Activated CD4-positive, alpha-beta T cell treated with anti-CD3 and anti-CD28 coated beads for 48 hours (primary cell): ENCODE measurements at places on chromosomes 1 and 21.

DNA sequence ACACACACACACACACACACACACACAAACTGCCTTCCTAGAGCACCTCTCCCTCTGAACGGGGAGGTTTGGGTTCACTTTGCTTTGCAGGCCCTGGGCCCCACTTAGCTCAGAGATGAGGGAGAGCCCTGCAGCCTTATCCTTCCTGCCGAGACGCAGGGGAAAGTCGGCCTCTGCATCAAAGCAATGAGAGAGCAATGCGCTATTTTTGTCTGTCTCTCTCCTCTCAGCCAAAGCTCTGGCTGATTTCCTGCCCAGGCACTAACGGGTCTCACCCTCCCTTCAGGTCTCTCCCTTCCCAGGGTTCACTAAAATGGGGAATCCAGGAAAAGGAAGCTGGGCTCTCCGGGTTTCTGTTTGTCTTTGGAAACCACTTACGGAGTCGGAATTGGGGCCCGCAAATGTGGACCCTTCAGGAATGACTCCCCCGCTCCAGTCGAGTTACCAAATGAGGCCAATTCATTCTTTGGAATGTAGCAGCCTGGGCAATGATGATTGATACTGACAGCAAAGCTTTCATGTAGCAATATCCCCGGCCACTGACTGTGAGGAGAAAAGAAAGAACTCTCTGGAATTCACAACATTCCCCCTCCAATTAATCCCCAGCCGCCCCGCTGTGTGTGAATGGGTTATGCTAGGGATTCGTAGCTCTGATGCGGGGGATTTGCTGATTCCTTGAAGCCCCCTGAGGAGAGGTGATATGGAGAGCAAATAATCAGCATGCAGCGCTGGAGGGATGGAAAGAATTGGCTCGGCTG, 61.5 kb upstream of the WLS start:
- DNase-seq, result no peak

DNA sequence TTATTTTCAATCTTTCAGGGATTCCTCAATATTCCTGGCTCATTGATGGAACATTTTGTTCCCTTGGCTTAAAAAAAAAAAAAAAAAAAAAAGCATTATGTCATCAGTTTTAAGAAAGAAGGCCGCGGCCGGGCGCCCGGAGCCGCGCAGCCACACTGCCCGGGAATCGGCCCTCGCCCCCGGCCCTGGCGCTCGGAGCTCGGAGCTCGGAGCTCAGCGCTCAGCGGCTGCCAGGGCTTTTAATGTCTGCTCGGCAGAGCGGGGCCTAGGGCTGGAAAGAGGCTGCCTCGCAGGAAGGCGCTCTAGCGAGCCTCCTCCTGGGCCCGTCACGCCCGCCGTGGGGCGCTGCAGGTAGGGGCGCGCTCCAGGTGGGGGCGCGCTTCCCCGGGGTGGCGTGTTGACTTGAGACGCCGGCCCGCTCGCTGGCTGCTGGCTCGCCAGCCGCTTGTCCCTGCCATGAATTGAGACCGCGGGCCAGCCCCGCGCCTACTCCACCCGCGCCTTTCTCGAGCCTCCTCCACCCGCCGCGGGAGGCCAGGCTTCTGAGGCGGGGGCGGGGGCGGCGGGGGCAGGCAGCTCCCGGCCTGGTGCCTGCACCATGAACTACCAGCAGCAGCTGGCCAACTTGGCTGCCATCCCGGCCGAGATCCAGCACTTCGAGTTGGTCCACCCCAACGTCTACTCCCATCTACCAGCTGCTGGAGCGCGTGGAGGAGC, 5.4 kb upstream of the TDRD5 start:
- peak; percentile 43 for DNase-seq

GRCh38 chr1:59238333-59238934, 58.5 kb upstream of the FGGY start:
- no peak for DNase-seq

GRCh38 chr1:33328817-33329216, 7.9 kb upstream of the A3GALT2 start:
- DNase-seq, result no peak

GRCh38 chr1:114342376-114342775, 168.6 kb downstream of the TRIM33 start:
- DNase-seq, result peak; percentile 20

DNA sequence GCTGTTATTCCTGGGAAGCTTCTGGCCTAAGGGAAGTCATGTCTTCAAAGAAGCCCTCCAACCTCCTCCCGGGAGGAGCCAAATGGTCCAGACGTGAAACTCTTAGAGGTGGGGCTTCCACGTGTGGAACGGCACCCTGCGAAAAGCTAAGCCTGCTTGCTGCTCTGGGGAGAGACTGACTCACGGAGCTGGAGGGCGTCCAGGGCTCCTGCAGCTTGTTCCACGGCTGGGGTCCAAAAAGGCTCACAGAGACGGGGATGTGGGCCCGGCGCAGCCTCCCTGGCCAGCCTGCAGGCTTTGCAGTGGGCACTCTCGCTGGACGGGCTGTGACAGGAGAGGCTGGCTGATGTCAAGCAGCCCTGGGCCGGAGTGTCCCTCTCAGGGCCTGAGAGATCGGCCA, 105.1 kb downstream of the COLGALT2 start:
- no peak for DNase-seq

DNA sequence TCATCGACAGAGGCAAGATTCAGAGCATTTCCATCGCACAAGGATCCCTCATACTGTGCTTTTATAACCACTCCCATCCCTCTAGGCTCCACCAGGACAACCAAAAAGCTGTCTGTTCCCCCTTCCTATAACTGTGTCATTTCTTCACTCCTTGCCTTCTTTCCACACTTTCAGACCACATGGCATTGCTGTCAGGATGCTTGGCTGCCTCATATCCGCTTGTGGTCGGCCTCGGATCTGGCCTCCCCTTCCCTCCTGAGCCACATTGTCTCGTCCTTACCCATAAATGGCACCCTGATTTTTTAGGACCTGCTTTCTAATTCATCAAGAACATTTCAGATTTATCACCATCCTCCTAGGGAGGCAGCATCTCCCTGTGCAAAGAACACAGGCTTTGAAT, 80.5 kb downstream of the HIVEP3 start:
- DNase-seq, result no peak

DNA sequence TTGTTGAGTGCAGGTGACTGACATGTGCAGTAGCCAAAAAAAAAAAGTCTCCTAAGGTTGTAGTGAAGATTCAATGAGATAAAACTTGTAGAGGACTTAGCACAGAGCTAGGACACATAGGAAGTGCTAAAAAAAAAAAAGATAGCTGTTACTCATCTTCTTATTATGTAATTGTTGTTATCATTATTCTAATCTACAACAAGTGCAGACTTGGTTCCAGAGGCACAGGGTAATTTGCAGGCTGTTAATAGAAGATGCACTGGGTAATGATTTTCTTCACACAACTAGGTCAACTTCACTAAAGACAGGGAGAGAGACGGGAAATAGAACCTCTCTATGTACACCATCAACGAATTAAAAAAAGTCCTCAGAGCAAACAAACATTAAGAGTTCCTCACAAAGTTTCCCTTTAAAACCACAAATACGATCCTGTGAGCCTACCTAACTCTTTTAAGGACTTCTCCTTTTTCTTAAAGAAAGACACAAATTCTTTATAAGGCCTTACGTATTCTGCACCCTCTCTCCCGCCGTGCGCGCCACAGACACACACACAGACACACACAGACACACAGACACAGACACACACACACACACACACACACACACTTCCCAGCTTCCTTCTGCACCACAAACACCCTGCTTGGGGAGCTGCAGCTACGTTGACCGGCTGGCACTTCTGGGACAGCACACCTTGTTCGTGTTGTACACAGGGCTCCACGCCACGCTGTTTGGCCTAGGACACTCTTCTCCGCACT, 49.8 kb upstream of the GADD45A start:
- DNase-seq, result no peak

GRCh38 chr1:115983584-115983983, 7.3 kb downstream of the SLC22A15 start:
- no peak for DNase-seq

GRCh38 chr1:118948846-118949245, 39.3 kb downstream of the TBX15 start:
- DNase-seq, result no peak

DNA sequence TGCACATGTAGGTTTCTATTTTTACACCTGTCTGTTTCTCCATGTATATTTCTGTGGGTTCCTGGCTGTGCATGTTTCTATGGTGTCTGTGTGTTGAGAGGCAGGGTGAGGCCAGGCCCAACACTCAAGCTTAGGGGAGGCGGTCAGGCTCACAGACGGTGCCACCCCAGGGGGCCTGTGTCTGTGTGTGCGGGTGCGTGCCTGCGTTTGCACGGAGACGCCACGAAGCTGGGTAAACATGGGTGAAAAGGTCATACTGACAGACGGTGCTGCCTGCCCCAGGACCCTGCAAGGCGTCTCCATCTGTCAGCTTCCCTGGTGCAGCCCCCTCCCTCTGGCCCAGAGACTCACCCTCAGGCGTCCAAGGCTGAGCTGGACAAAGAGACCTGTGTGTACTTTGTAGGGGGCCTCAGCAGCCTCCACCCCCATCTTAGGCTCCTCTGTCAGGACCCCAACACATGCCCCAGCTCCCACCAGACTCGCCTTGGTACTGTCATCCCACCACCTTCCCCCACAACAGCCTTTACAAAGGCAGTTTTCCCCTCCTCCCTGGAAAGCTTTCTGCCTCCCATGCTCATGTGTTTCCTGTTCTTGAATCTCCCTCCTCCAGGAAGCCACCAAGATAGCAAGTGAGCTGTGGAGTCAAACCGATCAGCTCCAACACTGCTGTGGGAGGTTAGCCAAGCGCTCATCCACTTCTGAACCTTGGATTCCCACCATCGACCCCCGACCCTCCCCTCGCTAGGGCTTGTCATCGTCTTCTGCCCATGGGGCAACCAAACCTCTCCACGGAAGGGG, 34.1 kb downstream of the PTPRF start:
- no peak for DNase-seq

GRCh38 chr1:202143011-202143767, 1.3 kb downstream of the ARL8A start:
- peak; percentile 26 for DNase-seq

- no peak for DNase-seq
Measured at GRCh38 chr1:24884751-24885150, 45.3 kb downstream of the RUNX3 start.

GRCh38 chr1:90045853-90046563, 51.1 kb downstream of the ZNF326 start:
- peak; percentile 42 for DNase-seq

GRCh38 chr1:197994907-197995407, 77.8 kb downstream of the LHX9 start:
- DNase-seq, result no peak

DNA sequence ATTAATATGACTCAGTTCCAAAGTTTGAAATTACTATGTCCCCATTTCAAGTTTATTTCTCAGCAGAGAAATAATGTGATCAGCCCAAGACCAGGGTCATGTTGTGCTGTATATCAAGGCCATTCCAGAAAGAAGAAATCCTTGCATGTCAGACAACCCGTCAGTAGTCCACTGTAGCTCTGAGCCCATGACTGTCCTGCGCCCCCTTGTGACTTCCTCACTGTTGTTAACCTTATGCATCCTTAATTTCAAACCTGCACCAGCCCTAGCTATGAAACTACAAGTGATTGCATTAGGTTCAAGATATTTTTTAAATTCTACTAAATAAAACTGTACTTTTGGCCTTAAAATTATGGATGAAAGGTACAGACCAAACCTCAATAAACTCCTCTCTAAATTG, 133.0 kb downstream of the LRRC7 start:
- no peak for DNase-seq

DNA sequence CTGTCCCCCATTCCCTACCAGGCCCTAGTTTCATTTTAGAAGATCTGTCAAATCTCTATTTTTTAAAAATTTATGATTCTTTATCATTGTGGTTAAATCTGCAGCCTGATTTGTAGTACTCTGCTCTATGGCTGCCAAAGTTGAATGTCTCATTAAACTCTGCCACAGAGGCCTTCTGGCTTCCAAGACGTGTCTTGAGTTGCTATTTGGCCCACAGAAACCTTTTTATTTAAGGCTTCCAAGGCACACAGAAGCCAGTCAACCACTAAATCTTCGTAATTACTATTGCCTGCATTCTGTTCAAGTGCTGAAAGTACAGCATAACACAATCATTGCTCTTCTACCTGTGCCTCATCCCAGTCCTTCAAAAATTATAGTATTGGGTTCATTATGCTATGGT, 971.0 kb downstream of the NCAM2 start:
- DNase-seq, result no peak

- no peak for DNase-seq
Measured at GRCh38 chr1:56370513-56370912, 208.8 kb downstream of the PLPP3 start.

GRCh38 chr1:212315907-212316306, 30.7 kb downstream of the PPP2R5A start:
- DNase-seq, result no peak

DNA sequence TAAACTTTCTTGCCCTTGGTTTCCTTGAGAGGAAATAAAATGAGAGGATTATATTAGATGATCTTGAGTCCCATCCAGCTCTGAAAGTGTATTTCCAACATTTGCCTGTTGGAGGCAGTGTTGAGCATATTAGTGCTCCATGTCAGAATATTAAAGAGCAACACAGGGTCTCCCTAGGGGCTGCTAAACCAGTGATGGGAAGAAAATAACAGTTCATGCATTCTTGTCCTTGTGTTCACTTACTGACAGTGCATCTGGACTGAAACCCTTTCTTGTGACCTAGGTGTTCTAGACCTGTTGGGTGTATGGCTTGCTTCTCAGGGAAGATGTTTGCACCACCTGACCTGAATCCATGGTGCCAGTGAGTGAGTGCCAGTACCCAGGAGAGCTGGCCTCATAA, 124.7 kb upstream of the KIAA0040 start:
- DNase-seq, result peak; percentile 44

DNA sequence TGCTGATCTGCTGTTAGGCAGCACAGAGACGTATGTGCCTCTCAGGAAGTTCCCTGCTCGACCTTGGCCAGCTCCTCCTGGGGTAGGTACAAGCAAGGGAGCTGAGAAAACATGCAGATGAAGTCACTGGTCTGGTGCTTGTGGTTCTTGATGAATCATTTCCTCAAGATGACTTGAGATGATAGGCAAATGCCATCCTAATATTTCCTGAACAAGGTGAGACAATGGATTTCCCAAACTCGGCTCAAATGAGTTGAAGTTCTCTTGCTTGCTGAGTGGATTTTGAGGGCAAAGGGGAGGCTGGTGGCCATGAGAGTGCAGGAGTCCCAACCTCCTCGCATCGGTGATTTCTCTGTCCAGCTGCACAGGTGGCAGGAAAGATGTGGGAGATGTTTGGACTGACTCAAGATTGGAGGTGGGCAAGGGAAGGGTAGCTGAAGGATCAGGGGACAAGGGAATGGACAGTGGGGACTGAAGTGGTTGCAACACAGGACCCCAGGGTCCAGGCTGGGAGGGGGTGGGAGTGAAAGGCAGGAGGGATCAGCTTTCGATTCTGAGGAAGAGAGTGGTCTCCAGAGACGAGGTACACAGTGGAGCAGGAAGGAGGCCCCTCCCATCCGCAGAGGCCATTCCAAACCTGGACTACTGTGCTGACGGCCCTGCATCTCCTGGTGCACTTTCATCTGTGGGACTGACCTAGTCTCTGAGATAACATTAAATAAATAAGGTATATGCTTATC, 63.9 kb downstream of the CAPN2 start:
- DNase-seq, result peak; percentile 62

- DNase-seq, result no peak
Measured at GRCh38 chr21:16588433-16588860, 858.7 kb downstream of the USP25 start.
